ENCODE measurements at places on chromosomes 5 and 9.

DNA sequence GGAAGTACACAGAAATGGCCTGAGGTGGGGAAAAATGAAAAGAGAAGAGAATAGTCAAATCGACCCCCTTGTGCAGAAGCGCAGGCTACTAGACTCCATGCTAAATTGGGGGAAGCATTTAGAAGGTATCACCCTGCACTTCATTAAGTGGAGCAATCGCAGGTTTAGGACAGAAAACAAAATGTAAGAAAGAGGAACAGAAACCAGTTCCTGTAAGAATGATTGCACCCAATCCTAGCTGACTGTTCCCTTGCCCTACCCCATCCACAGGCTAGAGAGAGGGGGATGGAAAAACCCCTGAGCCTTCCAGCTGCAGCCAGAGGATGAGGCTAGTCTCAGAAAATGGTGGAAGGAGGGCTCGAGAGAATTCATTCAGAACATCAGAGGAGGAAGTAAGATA, 23.9 kb upstream of the PPP1R2B start:
- DNase-seq = no peak

DNA sequence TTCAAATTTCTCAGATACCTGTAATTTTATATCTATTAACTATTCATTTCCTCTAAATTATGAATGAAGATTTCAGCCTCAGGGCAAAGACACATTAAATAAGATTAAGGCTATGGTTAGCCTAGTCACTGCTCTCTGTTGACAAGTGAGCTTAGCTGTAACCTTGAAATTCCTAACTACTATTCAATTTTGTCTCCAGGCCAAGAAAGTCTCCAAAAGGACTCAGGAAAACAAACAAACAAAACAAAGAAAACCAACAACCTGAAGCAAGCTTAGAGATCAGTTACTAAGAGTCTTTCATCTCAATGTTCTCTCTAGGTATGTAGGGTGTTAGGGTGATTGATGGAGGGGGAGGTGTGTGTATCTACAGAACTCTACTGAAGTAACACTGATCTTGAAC, 9.6 kb upstream of the CTNNAL1 start:
- no peak for DNase-seq

DNA sequence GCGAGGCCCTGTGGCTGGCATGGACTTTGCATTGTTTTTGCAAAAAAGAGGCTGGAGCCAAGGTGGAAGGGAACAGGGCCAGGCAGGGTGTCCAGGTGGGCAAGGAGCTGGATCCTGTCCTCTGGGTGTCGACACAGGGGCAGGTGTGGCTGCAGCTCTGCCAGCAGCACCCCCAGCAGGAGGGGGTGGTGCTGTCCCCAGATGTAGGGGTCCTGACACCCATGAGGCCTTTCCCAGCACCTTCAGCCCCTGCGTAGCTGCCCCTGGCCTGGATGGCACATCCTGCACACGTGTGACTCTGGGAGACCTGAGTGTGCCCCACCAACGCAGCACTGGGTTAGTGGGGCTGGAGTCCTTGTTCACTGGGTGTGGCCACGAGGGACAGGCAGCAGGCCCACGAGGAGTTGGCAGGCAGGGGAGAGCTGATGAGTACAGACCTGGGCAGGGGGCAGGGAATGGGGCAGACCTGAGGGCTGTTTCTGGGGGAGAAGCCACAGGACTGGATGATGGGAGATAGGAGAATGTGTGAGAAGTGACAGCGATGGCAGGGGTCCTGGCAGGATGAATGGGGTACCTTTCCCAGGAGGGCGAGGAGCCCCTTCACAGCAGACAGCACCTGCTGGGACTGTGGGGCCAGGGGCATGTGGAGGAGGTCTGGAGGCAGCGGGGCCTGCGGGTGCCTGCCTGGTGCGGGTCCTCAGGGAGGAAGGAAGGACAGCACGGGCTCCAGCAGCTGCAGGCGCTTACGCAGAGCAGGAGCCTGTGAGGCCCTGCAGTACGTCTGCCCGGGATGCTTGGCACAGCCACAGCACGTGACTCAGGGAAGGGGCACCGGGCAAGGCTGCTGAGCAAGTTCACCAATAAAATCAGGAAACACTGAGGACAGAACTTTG, 3.6 kb upstream of the RASGEF1C start:
- DNase-seq = no peak

- no peak for DNase-seq
Observed at GRCh38 chr5:122985954-122986721, 50.4 kb downstream of the PPIC start.

- DNase-seq = peak; percentile 72
Observed at GRCh38 chr5:34531751-34532360, 124.3 kb upstream of the RAI14 start.

DNA sequence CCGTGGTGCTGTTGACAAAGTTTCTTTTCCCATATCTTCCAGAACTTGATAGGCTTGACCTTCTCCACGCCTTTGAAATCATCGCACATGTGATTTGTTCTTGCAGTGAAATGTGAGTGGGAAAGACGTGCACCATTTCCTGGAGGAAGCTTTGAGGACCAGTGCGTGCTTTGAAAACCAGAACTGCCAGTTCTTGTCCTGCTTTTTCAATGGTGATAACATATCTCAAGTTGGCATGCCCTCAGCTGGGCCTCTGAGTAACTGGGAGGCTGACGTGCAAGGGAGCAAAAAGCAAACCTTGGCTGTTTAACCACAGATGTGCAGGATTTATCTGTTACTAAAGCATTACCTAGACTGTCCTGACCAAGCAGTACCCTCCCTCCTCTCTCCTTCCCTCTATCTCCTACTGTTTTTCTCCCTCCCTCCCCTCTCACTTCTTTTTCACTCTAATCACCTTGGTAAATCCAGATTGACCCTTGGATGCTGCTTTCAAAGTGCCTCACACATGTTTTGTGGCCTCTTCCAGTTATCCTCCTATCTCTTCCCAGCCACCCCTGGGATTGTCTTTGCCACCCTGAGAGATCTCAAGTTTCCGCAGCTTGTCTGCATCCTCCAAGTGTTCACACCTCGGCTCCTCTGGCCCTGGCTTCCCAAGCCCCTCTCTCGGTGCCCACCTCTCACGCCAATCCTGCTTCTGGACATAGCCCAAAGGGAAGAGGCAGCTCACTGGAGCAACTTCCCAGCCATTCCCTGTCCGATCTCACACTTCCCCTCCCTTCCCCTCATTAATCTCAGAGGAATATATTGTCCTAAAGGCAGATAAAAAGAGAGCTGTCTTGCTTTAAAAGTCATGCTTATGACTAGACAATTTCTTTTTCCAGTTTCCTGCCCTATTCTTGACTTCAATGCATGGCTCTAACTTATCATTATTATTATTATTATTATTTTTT, 198.3 kb downstream of the ERCC6L2 start:
- no peak for DNase-seq

All from fibroblast of upper back skin (primary cell).